ENCODE measurements at places on chromosomes 4 and X.

GRCh38 chr4:7285244-7286094 is 93.1 kb downstream of the SORCS2 start:
- peak; percentile 52 for DNase-seq

GRCh38 chrX:40169193-40170101 is 71.7 kb upstream of the BCOR start:
- peak; percentile 69 for DNase-seq

DNA sequence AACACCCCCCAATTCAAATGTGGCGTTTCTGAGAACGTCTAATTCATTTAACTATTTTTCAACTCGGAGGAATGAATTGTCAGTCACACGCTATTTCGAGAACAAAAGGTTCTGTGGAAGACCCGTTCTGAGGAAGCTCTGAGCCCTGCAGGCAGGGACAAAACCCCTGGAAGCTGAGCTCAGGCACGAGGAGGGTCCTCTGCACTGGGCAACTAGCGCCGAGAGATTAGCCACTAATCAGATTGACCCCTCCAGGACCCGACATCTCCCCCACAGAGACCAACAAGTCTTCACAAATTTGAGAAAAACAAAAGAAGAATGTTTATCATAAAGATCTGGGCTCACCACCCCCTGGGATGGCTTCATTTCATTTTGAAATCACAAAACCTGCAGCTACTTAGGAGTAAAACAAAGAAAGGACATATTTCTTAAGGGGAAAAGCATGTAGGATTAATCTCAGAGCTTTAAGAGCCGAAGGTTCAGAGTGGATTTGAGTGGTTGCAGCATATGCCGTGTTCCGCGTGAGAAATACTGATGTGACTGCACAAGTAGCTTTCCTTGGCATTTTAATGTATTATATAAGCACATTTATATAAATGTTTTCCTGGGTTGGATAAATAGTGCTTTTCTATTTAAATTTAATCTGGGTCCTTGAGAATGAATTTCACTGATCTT is 41.8 kb downstream of the ADRA2C start:
- DNase-seq: no peak

DNA sequence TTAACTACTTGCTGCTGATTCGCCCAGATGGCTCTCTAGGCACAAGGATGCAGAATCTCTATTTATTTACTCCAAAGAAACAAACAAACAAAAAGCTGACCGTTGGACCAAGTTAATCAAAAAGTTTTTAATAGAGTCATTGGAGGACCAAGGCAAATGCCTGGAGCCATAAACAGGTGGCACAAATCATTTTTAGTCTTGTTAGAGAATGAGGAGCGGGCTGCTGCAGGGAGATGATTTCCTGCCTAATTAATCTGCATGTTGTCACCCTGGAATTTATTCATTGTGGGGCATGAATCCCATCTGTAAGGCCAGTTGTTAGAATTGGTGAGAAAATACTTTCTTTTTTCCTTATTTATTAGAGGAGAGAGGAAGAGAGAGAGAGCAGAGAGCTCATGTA is 147.4 kb upstream of the GATB start:
- DNase-seq: no peak

GRCh38 chr4:88928852-88929251 is 128.1 kb downstream of the FAM13A start:
- no peak for DNase-seq
